ENCODE measurements at places on chromosomes 6 and 20.
A peak's percentile ranks its signal among the peaks of the same experiment; 100 is the strongest.

- no peak for DNase-seq
Observed at GRCh38 chr6:31871046-31871659, 7.6 kb downstream of the SLC44A4 start.

DNA sequence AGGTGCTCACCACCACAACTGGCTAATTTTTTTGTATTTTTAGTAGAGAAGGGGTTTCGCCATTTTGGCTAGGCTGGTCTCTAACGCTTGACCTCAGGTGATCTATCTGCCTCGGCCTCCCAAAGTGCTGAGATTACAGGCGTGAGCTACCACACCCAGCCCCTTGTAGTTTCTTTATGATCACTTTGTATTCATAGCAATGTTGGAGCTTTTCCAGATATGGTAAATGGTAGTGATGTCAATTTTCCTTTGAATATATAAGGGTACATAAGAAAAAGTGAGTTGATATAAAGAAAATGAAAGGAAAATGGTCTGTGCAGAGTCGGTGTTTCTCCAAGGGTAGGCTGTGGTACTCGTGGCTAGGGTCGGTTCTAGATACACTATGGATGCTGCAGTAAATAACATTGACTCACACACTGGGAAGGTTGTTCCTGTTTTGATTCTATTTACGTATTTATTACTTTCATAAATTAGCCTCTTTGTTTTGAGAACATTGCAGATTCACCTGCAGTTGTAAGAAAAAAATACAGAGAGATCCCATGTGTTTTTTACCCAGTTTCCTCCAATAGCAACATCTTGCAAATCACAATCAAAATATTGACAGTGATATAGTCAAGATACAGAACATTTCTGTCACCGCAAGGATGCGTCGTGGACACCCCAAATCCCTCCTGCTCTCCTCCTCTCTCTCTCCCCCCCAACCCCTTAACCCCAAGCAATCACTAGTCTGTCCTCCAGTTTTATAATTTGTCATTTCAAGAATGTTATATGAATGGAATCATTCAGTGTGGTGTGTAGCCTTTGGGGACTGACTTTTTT lies 2.5 kb downstream of the ZNF831 start:
- no peak for DNase-seq

DNA sequence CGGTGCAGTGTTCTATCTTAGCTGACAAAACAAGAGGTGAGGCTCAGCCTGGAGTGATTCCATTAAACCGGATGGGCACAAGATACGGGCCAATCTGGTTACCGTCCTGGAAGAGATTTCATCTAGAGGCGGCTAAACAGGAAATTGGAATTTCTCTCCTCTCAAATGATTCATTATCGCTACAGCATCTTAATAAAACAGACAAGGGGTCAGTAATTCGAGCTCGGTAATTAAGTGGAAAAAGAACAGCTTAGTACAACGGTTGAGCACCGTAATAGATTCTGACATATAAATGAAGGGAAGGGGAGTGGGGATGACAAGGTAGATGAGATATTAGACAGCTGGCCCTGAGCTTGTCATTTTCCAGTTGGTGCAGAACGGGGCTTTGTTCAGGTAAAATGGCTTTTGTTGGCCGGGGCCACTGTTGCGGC lies 137.2 kb downstream of the EDN3 start:
- no peak for DNase-seq

DNA sequence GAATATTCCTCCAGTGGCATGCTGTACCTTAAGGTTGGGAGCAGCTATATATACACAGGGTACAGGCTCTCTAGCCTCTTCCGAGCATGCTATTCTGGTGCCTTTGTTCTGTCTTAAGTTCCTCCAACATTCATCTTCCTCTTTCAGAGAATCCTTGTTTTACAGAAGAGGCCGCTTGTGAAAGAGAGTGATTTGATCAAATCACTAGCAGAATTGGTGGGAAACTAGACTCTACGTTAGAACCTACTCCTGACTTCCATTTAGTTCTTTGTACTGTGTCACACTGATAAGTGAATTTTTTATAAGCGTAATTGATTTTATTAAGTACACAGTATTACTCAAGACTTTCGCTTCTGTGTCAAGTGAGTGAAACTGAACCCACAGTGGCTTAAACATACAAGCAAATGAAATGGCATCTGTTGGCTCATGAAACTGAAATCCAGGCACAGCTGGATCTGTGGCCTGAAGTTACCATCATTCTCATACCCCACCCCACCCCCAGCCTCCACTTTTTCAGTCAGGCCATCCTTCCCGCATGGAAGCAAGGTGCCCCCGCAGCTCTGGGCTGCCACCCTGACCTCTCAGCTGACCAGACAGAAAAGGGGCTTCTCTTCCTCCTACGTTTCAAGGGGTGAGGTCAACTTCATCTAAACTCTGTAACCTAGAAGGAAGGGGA lies 102.3 kb downstream of the RPP40 start:
- no peak for DNase-seq

DNA sequence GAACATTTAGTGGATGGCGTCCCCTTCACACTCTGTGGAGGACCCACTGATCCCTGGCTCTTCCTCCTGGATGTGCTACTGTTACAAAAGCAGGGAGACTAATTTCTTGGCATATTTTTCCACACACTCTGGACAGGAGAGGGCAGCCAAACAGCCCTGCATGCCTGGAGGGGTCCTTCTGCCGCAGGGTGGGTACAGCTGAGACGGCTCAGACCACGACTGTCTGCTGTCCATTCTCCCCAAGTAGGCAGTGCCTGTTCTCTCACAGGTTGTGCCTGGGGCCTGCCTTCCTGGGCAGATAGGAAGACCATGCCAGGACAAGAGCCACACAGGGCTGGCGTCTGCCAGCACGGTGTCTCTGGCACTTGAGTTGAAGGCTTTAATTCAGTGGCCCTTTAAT lies 260.1 kb downstream of the FOXC1 start:
- no peak for DNase-seq

DNA sequence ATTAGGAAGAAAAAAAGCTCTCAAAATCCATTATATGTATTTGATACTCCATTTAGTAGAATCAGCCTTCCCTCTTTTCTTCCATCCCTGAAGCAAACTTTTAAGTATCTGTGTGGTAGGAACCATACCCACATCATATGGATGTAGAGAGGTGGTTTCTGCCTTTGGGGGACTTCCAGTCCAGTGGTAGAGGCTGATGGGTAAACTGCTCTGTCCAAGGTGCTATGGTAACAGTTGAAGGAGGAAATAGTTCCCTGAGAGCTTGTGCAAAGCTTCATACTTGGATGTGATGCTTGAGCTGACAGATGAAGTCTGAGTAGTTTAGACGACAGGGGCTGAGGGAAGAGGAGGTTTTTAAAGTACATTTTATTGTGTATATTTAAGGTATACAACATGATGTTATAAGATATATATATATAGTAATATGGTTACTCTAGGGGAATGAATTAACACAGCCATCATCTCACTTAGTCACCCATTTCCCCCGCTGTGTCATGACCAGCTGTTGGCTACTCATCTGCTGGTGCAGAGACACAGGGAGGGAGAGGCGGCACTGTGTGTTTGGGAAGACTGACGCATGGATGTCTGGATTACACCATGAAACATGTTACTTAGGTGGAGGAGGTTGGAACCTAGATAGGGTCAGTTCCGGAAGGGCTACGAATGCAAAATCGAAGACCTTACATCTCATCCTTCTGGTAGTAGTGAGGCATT lies 185.2 kb downstream of the FARS2 start:
- no peak for DNase-seq

GRCh38 chr6:122153557-122153956 lies 245.9 kb upstream of the HSF2 start:
- DNase-seq = no peak

DNA sequence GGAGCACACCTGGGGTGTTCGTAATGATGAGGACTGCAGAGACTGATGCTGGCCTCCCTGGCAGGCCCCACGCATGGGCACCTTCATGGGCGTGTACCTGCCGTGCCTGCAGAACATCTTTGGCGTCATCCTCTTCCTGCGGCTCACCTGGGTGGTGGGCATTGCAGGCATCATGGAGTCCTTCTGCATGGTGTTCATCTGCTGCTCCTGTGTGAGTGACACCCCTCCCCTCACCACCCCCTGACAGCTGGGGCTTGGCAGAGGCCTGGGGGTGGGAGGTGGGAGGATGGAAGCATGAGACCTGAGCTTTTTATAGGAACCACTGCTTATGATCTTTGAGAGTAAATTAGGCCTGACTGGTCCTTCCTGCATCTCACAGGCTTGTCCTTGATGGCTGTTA lies 6.7 kb downstream of the SLC12A5 start:
- DNase-seq = no peak

GRCh38 chr6:80623066-80623815 lies 516.8 kb downstream of the BCKDHB start:
- DNase-seq = no peak

- no peak for DNase-seq
Observed at GRCh38 chr6:118678866-118679265, 27.5 kb upstream of the CEP85L start.

DNA sequence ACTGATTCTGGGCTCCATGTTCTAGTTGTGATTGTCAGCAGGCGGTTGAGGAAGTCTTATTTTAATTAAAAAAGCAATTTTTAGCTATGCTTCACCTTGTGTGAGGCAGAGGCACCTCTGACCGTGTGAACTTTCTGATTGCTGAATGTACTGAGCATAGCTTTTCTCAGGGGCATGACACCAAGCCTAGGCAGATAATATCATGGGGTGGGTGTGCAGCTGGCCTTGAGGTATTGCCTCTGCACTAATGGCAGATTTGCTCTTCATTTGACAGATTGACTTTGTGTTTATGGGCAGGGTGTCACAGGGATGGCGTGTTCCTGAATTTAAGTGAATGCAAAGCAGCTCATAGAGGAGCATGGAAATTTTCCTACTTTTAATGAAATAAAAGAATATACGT lies 19.6 kb downstream of the CTNNBL1 start:
- no peak for DNase-seq

- no peak for DNase-seq
Observed at GRCh38 chr6:169046483-169047192, 207.0 kb downstream of the THBS2 start.

DNA sequence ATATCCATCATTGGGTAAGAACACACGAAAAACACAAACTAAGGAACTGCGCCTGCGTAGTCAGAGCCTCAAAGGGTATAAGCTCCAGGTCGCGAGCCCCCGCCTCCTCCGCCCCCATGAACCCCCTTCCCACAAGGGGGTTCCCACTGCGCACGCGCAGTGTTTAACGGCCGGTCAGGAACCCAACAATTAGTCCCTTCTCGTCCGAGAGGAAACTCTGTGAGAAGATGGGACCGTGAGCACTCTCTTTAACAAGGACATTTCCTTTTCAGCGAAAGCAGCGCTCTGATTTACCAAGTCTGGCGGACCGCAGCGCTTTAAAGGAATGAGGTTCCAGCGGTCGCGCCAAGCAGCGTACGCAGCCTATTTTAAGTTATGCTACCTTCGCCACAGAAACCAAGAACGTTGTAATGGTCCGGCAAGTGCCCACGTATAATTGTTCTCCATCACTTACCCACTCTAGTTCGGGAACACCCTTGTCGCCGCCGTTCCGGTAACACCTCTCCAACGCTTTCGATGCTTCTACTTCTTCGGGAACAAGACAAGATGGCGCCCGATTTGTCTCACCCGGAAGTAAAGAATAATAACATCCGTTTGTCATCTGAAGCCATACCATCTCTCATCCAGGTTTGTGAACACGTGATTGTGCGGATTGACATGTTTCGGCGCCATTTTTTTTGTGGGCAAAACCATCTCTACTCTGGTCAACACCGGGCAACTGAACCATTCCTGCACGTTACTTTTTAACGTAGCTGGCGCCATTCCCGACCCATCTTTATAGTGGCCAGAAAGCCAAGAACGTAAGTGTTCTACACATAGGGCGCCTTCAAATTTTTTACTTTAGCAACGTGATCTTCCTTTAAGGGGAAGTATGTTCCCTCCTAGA lies at the start of gene PNISR:
PNISR (minus strand) TSS at position 548 of the 886 bp plus-strand sequence. CDS start 10,649 bp downstream, outside the sequence.
- peak; percentile 80 for DNase-seq

DNA sequence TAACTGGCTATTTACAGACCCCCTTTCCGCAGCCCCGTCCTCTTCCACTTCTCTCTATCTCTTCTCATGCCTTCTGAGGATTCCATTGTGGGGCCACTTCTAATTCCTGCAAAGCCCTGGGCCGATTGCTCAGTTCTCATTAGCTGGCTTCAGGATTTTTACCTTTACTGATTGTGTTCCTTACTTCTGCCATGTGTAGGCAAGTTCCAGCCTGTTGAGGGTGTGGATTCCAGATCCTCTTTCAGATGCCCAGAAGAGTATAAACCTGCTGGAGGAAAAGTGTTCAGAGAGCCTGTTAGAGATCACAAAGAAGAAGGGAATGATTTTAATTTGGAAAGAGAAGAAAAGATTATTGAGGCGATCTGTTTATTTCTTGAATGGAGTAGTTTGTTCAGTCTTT lies 5.4 kb downstream of the DSE start:
- DNase-seq = no peak

- no peak for DNase-seq
Observed at GRCh38 chr6:116925088-116925794, 48.2 kb downstream of the RFX6 start.

- DNase-seq = no peak
Observed at GRCh38 chr6:83546636-83547035, 34.3 kb downstream of the PRSS35 start.

GRCh38 chr6:98900706-98901105 lies 47.0 kb downstream of the FBXL4 start:
- no peak for DNase-seq

DNA sequence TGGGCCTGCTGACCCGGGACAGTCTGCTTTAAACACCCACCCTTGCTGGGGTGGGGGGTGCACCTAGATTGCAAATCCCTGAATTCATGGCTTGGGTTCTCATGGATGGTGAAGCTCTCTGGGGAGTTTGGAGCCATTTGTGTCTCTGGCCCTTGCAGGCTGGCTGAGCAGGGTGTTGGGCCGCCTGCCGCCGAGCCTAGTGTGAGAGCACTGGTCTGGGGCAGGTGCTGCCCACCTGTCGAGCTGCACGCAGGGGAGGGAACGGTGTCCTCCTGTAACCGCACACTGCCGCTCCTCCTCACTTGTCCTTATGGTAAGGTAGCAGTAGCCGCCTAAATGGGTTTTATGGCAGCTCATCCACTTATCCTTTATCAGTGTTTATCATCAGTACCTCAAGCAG lies 143.9 kb downstream of the DTNBP1 start:
- DNase-seq = no peak

DNA sequence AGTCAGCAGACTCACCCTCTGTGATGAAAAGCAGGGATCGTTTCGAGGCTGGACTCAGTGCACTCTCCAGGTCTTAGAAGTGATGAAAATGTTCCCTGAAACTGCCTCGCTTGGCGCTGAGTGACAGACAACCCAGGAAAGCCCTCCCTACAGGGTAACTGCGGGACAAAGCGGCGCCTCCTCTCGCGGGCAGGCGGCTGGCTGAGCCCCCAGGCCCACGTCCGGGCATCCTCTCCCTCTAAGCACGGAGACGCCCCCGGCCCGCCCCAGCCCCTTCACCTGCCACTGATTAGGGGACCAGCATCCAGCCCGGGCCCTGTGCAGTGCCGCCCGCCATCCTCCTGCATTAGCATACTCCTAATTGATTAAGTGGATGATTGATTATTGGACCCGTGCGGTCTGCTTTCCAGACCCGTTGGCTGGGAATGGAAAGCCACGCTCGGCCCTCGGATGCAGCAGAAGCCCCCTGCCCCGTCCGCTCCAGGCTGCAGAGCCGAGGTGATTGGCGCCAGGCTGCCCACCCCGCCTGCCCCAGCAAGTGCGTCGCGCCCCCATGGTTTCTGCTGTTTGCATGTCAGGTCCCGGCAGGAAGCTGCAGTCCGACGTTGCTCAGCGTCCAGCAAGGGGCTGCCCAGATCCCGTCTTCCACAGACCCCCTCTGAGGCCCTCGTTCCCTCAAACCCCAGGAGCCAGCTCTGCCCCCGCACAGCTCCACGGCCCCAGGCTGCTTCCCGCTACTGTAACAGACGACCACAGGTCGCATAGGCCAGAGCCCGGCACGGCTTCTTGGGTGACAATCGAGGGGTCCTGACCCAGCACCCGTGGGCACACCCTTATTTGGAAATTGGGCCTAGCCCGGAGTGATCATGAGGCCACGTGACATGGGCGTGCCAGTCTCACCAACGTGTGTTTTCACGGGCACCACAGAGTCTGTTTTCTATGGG lies 131.6 kb downstream of the DLL1 start:
- no peak for DNase-seq

Measured in activated T-helper 9 cell treated with anti-CD3 and anti-CD28 coated beads, Interleukin-2, amount 50 U/mL, for 16 hours (primary cell).